Heart left ventricle (tissue), 16 donors: ENCODE measurements at places on chromosomes 4 and X. TPM values are rescaled to one million over a fixed set of nuclear protein-coding genes. Genes with fewer than 3 reads are reported as not detected.

The DMD gene
- 162 TPM for total RNA-seq

The GAK gene
- 33.8 TPM for total RNA-seq

The BMPR1B gene
- total RNA-seq: 7.6 TPM

The NDNF gene
- 8.2 TPM for total RNA-seq

The CXCL3 gene
- total RNA-seq: 0.97 TPM

The PF4V1 gene
- total RNA-seq: not detected

DNA sequence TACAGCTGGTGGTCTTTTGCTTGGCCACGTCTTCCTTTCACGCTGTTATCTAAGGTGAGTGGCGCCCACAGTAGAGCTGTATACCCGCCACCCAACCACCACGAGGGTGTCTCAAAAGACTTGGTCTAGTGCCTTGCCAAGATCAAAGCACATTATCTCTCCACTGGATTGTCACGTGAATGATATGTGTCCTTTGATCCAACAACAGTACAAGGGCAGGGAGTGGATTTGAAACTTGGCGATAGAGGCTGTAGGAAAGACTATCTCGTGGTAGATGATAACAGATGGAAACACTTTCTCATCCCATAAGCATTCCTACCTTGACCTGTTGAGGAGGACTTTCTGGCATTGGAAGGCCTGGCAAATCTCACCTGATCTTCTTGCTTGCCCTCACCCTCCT, 37.7 kb upstream of the BCLAF3 start:
- DNase-seq: no peak

- no peak for DNase-seq
Measured at GRCh38 chr4:141971869-141972268, 335.5 kb downstream of the IL15 start.

GRCh38 chr4:16072168-16072567, 11.7 kb downstream of the PROM1 start:
- DNase-seq: no peak

DNA sequence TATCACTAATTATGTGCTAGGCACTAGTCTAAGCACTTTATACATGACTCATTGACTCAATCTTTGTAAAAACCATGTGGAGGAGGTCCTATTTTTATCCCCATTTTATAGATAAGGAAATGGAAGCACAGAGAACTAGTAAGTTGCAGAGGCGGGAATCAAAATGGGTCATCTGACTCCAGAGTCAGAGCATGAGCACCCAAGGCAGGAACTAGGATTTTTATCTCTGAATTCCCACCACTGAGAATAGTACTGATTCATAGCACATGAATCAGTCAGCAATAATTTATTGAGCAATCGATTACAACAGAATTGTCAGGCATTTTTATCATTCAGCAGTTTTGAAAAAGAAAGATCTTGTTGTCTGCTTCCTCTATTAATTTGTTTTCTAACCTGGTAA, 19.3 kb downstream of the SCARB2 start:
- DNase-seq: no peak

DNA sequence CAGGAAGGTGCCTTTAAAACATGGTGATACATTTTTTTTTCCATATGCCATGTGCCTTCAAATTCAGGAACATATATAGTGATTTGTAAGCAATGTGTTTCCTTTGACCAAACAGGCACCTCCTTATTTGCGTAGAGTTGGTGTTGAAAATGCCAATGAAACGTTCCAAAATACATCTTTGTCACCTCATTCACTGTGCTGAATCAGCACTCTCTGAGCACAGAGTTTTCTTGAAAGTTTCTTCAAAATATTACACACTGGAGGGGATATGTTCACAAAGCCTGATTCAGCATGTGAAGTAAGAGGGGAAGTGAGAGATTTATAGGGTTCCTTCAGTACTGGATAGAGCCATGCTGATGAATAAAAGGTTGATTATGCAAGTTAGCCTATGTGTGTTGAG, 85.7 kb upstream of the PRR32 start:
- DNase-seq: no peak

DNA sequence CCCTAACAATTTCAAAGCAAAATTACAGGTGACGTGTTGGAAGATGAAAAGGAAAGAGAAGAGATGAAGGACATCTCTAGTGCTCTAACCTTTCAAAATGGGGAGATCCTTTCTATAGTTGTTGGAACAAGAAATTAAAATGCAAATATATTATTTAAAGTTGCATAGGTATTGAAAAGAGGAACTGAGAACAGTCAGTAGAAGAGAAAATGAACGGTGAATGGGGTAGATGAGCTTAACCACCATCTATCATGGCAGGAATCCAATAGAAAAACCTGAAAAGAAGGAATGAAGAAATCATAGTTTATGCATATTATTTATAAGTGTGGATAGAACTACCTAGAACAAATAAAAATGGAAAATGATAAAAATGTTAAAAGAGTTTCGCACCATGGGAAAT, 42.0 kb downstream of the ANXA5 start:
- no peak for DNase-seq

DNA sequence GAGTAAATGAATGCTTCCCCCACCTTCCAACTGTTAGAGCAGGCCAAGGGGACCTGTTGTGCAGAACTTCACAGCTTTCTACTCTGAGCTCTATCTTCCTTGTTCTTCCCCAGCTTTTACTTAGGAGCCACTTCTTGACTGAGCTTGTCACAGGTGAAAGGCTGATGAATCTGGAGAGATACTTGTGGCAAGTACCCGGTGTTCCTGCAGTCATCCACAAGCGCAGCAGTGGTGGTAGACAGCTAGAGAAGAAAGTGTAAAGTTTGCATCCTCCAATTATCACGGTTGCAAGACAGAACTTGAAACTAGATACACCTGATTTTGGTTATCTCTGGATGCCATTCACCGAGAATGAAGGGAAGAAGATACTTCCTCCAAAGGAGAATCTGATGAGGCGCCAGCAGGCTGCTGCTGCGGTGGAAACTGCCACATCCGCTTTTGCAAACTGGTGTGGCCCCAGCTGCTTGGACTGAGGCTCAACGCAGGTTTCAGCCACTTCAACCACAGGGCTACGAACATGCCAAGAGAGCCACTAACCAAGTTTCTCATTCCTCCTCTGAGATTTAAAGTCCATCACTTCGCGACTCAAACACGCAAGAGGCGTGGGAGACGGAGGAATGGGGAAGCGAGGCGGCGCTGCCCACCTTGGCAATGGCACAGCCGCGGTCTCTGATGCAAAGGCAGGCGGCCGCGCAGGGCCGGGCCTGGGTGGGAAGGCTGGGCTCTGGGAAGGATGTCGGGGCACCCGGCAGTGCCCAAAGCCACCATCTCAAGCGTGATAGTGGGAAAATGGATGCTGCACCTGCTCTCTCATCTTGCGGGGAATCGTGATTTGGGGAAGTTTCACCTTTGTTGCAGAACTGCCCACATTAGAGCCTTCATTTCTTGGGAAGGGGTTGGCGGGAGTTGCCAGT, 1.3 kb upstream of the FHIP1A start:
- DNase-seq: peak; percentile 32

DNA sequence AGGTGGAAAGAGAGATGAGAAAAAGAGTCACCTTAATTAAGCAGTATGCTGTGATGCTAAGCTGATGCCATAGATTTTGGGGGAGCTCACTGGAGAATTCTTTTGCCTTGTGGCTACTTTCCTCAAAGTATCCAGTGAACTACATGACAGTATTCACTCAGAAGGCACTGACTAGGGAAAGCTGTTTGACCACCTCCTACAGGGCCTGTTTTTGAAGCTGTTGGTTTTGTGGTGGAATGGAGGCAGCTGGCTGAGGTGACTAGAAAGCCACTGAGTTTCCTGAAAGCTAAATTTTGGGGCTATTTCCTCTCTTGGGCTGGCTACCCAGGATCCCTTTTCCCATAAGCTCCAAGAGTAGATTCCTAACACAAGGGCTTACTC, 124.8 kb upstream of the EOLA2 start:
- DNase-seq: no peak

- no peak for DNase-seq
Measured at GRCh38 chr4:172628263-172628662, 540.3 kb upstream of the GALNT7 start.

DNA sequence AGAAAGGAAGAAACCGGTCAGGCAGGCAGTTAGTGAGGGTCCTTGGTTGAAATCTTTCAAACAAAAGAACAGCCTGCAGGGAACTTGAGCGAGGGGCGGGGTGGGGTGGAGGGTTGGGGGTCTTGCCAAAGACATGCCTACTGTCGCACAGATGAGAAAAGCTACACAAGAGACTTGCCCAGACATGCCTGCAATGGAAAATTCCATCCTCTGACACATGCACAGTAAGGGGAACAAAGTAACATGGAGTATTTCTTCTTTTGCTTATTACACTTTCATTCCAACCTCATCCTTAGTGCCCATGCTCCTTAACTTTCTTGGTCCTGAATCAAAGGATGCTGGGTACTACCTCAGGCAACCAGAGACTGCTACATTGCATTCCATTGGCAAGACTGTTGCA, 1491.2 kb downstream of the STIM2 start:
- no peak for DNase-seq

GRCh38 chr4:61210186-61210939, 10.2 kb downstream of the ADGRL3 start:
- DNase-seq: no peak

- no peak for DNase-seq
Measured at GRCh38 chr4:8061145-8061544, 97.5 kb downstream of the ABLIM2 start.

DNA sequence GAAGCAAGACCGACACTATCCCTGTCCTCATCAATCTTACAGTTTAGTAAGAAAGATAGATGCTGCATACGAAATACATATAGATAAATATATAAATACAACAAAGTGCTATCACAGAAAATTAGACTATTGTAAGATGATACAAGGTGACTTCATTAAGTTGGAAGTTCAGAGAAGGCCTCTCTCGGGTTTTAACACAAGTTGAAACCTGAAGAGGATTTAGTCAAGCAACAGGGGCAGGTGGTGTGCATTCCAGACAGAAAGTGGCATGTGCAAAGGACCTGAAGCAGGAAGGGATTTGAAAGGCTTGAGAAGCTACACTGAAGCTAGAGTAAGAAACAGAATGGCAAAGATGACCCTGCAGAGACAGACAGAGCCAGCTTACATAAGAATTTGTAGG, 36.5 kb downstream of the USP46 start:
- no peak for DNase-seq

GRCh38 chrX:153873282-153874084, 12.5 kb downstream of the L1CAM start:
- DNase-seq: no peak

DNA sequence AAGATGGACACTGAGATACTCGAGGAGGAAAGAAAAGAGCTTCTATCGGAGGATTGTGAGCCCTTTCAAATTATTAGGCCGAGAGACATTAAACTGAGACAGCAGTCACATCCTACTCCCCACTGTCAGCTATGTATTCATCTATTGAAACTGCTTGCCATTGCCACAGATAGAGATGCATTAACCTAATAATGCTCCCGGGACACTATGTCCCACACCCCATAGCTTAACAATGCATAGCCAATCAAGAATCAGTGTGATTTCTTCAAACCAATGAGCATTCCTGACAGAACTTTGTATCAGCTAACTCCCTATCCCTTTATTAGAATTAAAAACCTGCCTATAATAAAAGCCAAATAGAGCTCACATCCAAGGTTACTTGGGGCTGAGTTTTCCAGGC, 118.1 kb upstream of the NEIL3 start:
- DNase-seq: no peak

- no peak for DNase-seq
Measured at GRCh38 chr4:126838941-126839679, 793.6 kb upstream of the INTU start.

GRCh38 chr4:22596409-22596808, 80.5 kb upstream of the ADGRA3 start:
- DNase-seq: no peak

DNA sequence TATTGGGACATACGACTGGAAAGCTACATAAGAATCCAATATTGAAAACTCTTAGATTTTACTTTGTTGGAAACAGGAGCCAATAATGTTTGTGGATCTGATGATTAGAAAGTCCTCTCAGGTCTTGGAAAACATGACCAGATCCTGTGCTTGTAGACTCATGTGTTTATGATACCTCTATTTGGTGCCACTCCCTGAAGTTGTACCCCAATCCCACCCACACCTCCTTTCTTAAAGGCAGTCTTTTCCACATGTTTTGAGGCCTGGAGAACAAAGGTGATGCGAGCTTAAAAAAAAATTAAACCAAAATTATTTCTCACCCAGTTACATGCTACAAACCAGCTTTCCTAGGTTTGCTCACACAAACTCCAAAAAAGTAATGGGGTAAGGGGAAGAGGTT, 262.7 kb downstream of the PTTG2 start:
- DNase-seq: no peak

- no peak for DNase-seq
Measured at GRCh38 chrX:70998411-70999027, 67.6 kb upstream of the SLC7A3 start.
